ENCODE measurements at places on chromosomes 16 and 17.

DNA sequence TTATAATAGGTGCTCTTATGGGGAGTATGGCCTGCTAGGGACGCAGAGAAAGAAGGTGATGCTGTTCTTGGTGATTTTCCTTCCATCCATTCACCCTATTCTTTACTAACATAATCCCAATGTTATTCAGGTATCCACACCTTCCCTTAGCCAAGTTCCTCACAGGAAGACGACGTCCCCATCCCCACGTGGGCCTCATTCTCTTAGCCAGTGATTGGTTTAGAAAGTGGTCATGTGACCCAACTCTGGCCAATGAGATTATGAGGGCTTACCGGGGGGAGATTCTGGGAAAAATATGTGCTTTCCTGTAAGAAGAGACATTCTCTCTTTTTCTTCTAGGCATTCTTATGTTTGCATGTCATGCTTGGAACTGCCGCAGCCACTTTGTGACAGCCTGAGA, 474.7 kb downstream of the HAPSTR1 start:
- no peak for DNase-seq

DNA sequence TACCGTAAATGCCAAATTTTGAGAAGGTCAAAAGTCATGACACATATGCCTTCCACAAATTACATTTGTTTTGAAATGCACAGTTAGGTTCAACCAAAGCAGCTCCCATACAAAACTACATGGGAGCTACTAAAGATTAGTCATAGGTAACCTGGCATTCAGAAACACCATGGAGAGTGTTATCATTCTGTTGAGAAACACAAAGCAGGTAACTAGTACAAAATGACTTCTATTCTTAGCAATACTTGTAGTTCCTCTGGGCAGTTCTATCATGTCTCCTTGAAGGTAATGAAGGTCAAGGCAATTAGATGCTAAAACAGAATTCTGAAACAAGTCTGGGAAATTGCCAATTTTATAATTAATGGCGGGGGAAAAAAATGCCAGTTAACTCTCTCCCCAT, 39.4 kb downstream of the KCNJ16 start:
- DNase-seq: no peak

GRCh38 chr16:23148513-23149266, 562 bp downstream of the USP31 start:
- peak; percentile 42 for DNase-seq

DNA sequence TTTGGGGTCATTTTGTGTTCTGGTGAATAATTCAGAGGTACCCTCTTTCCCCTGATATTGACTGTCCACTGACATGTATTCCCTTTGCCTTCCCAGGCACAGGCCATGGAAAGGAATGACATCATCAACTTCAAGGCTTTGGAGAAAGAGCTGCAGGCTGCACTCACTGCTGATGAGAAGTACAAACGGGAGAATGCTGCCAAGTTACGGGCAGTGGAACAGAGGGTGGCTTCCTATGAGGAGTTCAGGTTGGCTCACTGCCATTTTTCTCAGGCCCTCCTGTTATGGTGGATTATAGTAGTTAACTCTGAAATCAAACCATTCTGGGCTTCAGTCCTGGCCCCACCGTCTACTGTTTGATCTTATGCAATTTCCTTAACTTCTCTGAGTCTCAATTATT, 1.6 kb upstream of the EFTUD2 start:
- peak; percentile 89 for DNase-seq

- DNase-seq: no peak
Measured at GRCh38 chr17:11539637-11540036, 58.6 kb upstream of the DNAH9 start.

DNA sequence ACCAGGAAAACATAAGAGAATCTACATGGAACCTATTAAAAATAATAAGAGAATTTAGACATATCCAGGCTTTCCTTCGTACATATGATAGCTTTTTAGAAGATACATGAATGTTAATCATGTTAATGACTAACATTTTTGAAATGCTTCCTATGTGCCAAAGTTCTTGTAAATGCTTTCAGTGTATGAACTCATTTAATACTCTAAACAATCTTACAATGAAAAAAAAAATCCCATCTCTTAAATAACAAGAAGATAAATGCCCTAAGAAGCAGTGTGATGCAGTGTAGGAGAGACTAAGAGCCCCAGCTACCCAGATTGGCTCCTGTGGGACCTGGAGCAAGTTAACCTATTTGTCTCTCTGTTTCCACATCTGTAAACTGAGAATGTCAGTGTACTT, 220.4 kb upstream of the MYOCD start:
- no peak for DNase-seq

GRCh38 chr17:34728771-34729310, 149.5 kb downstream of the TMEM132E start:
- DNase-seq: no peak

DNA sequence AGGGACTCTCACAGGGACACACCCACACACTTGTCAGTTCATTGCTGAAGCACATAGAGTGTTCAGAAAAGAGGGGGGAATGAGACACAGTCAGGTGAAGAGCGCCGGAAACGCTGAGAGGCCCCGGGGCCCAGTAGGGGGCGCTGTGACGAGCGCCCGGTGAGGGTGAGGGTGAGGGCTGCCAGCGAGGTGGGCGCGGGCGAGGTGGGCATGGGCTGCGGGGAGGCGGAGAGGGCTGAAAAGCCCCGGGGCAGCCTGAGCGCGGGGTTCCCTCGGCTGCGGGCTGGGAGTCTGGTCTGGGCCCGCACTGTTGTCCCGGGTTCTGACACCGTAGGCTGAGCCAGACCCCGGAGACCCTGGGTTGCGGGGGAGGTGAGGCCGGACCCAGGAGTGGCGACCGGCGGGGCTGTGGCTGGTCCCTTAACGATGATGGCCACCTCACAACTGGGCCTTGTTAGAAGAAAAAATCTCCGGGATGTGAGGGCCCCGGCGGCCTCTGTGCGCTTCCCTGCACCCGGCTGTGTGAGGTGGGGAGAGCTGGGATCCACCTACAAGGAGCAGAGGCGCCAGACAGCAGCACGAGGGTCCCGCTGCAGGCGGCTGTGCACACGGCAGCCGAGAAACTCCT, 91.4 kb downstream of the C16orf78 start:
- DNase-seq: no peak

GRCh38 chr17:59765038-59765437, 57.6 kb downstream of the VMP1 start:
- DNase-seq: no peak

DNA sequence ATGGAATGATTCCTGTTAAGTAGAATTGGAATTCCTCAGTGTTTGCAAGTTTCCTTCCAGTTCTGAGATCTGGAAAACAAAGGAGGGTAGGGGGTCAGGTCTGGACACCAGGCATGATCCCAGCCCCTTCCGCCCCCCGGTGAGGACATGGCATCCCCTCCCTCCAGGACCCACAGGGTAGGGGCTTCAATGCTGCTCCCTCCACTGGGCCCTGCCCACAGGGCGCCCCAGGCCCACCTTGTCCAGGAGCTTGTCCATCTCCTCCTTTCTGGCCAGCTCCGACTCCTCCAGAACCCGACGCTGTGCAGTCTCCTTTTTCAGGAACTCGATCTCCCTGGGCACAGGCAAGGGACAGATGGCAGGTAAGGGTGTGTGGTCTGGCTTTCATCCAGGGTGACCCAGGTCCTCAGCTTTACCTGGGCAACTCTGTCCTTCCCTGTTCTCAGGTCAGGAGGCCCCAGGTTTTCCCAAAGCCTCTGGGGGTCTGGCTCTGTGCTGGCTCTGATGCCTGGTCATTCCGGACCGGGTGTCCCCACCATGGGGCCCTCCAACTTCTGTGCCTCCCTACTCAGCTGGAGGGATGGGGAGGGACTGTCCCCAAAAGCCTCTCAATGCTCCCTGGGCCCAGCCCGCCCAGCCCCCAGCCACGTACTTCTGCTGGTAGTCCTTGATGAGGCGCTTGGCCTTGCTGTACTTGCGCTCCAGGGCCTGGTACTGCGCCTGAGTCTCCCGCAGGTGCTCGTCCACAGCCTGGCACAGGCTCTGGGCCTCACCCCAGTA, 5.5 kb upstream of the SAMD14 start:
- DNase-seq: no peak

DNA sequence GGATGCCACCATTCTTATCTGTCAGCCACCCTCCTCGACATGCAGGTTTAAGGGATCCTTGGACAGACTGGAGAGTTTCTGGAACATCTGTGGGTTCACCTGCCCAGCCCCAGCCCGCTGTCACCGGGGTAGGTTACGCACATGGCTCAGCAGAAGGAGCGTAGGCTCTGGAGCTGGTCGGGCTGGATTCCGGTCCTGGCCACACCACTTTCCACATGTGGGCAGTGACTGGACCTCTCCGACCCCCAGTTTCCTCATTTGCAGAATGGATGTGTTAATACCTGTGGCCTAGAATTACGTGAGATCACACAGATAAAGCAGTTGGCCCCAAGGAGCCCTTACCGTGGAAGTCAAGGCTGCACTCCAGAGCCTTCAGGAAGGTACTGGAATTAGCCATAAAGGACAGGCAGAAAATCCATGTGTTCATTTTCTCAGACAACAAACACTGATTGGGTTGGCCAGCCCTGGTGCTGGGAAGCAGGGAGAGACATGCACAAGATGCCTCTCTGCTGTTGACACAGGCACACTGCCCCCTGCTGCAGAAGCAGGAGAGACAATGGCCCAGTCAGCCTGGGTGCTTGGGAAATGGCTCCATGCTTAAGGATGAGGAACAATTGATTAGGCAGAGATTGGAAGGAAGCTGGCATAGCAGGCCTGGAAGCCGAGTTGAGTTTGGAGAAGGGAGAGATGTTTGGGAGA, 58.8 kb downstream of the SF3B3 start:
- DNase-seq: no peak

DNA sequence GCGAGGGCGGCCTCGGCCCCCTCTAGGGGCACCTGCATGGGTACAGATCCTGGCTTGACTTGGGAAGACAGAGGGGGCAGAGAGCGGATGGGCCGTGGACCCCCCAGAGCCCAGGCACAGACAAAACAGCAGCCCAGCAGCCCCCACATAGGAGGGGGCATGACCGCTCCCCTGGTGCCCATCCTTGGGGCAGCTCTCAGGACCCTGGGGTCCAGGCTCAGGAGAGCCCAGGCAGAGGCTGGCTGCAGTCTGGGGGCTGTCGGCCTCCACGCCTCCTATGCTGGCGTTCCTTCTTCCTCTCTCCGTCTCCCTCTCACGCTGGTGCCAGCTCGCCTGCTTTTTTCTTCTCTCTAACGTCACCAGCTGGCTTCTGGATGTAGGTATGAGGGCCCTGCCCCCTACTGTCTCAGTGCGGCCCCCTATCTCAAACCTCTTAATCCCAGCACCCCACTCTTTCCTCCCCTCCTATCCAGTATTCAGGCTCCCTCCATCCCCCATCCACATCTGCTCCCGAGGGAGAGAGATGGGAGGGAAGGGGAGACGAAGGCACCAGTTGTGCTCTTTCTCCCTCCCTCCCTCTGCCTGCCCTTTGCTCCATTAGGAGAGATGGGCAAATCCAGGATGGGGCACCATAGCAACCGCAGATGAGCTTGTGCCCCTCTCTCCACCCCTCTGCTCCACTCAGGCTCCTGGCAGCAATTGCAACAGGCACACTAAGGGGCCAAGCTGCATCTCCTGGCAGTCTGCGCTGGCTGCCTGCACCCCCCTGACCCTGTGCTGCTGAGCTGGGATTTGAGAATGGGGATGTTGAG, at the start of gene GPR179:
TSS of gene GPR179 (minus strand) at position 349 of the 812 bp plus-strand sequence. CDS start at position 182, 167 bp downstream.
- DNase-seq: no peak

GRCh38 chr17:64145375-64145750, 15.4 kb upstream of the ERN1 start:
- no peak for DNase-seq

- DNase-seq: no peak
Measured at GRCh38 chr16:27950206-27950887, 113.2 kb downstream of the GSG1L start.

- no peak for DNase-seq
Measured at GRCh38 chr17:63316100-63316499, 130.0 kb downstream of the CYB561 start.
